ENCODE measurements at places on chromosomes 13 and 19.
A peak's percentile ranks its signal among the peaks of the same experiment; 100 is the strongest.

GRCh38 chr13:90276216-90276615, 1071.3 kb upstream of the MIR17HG start:
- no peak for DNase-seq

- DNase-seq = peak; percentile 92
Observed at GRCh38 chr13:113490496-113491417, at the start of gene DCUN1D2. Gene DCUN1D2, minus strand, starts transcription at chr13:113490711. Its CDS starts 42 bp downstream, at chr13:113490669.

GRCh38 chr13:21872795-21873194, 201.9 kb downstream of the FGF9 start:
- no peak for DNase-seq

GRCh38 chr13:41613984-41614661, 156.8 kb downstream of the RGCC start:
- no peak for DNase-seq

- DNase-seq = peak; percentile 82
Observed at GRCh38 chr19:11560404-11561051, 1.5 kb upstream of the ELOF1 start.

DNA sequence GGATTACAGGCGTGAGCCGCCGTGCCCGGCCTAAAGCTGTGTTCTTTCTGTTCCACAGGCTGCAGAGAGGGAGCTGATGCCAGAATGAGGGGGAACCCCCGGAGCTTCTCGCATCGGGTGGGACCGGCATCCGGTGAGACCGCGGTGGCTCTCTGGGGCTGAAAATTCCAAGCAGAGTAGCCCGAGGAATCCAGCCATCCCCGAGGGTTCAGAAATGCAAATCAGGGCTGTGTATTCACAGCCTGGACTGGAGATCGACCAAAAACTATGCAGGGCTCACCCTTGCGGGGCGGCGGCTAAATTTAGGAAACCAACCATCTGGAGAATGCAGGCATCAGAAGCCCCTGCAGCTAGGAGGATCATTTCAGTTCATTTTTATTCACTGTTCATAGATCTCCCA, 99.2 kb downstream of the GNG7 start:
- DNase-seq = peak; percentile 92

- DNase-seq = no peak
Observed at GRCh38 chr19:17577457-17578097, 22.1 kb downstream of the COLGALT1 start.

- no peak for DNase-seq
Observed at GRCh38 chr13:111668451-111668850, 348.0 kb downstream of the TEX29 start.

GRCh38 chr13:76231522-76232167, 595.5 kb downstream of the LMO7 start:
- no peak for DNase-seq

DNA sequence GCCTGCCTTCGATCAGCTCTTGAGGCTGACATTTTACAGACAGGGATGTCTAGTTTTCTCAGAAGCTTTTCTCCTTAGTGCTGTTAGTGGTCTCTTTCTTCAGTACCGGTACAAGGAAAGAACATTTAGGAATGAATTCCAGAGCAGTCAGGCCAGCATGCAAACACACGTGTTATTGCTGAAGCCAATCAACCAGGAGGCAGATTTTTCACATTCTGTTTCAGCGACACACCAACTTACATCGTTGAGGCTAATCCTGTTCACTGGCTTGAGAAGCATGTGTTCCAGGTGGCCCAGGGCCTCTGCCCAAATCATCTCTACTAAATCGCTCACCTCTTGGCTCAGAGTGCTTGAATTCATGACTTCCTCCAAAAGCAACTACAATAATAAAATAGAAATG, 19.2 kb downstream of the PARP4 start:
- no peak for DNase-seq

DNA sequence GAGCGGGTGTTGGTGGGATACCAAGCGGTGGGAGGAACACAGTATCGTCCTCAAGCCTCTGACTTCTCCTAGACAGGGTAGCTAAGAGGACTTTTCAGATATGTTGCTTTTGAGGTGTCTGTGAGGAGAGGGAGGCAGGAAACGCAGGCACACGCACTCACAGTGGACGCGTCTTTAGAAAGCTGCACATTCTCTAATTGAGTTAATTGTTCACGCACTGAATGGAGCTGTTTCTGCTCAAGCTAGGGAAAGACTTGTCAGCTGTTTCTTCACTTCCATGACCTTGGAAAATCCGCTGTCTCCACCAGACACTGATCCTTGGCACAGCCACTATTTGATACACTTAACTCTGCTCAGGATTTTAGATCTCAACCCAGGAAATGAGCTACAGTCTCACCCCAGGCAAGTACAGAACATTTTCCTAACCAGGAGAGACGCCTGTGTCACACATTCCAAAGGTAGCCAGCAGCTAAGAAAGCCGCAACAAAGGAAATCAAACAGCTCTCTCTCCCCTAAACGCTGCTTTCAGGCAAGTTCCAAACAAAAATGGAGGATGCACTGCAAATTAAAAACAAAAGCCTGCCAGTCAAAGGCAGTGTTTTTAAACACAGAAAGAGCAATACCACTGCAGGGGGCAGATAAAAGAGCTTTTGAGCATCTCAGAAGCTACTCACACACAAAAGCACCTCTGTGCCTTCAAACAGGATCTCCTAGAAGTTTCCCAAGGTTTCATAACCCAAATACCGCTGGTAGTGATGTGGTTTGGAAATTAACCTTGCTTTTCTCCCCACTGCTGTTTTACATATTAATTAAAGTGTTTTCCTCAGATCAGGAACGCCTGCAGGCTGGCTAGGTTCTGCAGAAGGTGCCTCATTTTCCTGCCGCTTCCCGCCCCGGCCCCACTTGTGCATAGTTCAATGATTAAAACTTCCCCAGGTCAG, 57.3 kb downstream of the IRS2 start:
- DNase-seq = no peak

- DNase-seq = no peak
Observed at GRCh38 chr13:60986301-60986700, 429.3 kb downstream of the PCDH20 start.

DNA sequence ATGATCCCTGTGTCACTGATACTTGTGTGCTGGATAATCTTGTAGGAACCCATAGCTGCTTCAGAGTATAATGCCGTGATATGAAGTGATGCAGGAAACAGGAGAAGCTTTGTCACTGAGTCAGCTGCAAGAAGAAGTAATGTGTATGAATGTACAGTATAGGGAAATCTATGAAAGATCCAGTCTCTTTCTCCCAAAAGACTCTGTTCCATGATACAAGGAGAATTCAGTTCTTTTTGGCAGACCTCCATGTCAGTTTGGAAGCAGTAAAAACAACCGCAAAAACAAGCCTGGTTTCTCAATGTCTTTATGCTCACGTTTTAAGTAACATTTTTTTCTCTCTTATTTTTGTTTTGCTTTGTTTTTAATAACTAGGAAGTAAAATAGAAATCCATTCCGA, 33.9 kb downstream of the PCDH17 start:
- no peak for DNase-seq

- DNase-seq = no peak
Observed at GRCh38 chr13:65907666-65908525, 1322.2 kb downstream of the PCDH9 start.

DNA sequence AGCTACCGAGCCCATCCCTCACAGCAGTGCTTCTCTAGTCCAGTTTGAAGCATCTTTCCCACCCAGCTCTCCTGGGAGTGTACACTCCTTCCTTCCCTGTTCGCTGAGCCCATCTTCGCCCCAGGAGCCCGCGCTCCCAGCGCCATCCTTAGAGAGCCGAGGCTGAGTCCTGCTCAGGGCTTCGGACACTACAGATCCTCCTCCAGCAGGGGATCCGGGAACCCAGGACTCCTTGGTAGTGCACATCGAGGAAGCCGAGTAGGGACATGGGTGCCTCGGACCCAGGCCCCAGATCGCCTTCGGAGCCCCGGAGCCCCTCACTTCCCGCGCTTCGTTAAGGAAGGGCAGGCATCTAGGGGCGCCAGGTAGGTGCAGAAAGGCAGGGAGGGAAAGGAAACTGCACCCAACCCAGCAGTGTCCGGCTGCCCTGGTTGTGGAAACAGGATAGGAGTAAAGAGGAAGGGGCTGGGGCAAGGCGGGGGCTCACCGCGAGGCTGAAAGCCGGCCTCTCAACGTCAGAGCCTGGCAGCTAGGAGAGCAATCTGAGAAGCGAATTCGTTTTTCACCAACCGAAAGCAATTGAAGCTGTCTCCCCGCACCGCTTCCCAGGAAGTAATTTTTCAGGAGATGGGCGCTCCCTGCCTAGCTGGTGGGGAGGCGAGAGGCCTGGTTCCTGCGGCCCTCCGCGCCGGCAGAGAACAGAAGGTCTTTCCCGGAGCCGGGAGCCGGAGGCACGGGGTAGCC, 1.0 kb downstream of the PDX1 start:
- DNase-seq = no peak

GRCh38 chr13:110520431-110521295, 40.9 kb downstream of the RAB20 start:
- peak; percentile 11 for DNase-seq

DNA sequence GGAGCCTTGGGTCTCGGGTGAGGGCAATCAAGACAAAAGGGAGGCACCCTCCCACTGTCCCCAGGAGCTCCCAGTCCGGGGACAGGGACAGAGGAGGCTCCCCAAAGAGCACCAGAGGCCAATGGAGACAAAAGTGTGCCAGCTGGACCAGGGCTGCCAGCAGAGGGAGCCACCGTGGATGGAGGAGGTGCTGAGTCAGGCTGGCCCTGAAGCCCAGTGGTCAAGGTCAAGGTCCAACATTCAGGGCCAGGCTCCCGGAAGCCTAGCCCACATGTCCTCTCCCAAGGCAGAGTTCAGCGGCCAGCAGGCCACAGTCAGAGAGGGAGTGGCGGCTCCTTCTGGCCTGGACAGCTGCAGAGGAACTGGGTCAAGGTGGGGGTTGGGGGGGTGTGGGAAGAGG, 8.4 kb downstream of the COL5A3 start:
- no peak for DNase-seq

DNA sequence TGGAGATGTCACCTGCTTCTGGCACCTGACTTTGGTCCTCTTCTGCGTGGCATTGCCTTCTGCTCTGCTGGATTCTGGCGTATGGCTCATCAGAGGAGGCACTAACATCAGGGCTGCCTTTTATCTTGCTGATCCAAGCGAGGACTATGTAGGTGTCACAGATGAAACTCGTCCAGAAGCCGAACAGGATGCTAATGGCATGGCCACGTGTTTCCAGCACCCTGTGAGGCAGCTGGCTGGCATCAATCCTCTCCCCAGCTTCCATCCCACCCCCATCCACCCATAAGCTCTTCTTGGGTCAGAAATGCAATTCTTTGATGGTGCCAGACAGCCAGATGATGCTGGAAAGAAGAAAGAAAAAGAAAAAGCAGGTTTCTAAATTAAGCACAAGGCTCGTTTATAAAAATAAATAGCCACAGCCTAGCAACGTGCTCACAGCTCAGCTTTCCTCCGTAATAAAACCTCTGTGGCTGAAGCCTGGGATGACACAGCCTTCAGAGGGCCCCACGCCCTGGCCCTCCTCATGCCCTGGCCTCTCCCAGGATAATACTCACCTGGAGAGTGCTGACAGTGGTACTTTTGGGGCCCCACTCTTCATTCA, 212.9 kb upstream of the SERP2 start:
- DNase-seq = peak; percentile 46

- DNase-seq = no peak
Observed at GRCh38 chr13:102460806-102461205, 59.0 kb upstream of the FGF14 start.

DNA sequence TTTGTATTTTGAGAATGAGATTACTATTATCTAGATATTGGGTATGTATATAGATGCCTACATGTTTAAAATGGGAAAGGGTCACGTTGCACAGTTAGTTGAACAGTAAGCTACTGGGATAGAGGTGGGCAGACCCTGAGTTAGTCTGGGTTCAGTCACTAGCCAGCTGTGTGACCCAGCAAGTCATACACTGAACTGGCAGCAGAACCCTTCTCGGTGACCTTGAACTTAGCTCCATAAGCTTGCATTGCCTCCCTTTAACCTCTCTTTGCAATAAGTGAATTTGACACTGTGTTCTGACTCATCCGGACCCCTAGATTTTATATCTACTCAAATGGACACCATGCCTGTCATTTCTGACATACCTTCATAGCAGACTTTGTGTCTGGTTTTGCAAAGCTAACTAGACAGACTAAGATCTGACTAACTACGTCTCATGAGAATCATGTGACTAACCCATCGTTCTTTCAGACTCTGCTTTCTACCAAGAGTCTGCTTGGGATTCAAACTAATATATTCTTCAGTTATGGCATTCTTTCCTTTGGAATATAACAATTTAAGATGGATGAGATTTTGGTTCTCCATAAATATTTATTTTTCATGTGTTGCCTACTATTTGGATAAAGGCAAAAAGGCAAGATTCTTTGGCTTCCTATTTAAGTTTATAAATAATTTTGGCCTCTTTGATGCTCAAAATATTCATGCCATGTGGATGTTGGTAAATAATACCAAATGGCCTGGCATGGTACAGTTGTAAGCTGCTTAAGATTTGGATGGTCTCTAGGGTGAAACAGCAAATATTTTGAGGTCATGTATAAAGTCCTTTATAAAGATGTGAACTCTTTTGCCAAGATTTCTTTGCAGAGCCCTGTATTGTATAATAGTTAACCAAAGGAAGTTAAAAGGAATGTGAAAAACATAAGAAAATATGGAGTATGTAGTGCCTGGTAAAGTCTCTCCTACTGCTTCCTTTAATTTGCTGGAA, 159.3 kb downstream of the ITGBL1 start:
- no peak for DNase-seq

DNA sequence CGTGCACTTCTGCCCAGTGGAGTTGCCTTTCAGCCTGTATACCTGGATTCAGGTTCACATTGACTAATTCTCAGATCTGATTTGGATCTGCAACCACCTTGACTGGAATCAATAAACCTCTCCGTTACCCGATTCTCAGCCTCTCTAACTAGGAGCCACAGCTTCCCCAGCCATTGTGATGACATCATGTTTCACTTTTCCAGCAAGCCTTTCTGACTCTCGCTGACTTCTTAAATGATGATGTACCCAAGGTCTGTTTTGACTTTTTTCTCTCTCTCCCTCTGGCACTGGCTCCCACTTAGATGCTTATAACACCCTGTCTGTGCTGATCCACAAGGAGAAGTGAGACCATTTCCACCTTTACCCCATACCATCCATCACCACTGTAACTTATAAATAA, 13.5 kb upstream of the FAM124A start:
- DNase-seq = no peak

DNA sequence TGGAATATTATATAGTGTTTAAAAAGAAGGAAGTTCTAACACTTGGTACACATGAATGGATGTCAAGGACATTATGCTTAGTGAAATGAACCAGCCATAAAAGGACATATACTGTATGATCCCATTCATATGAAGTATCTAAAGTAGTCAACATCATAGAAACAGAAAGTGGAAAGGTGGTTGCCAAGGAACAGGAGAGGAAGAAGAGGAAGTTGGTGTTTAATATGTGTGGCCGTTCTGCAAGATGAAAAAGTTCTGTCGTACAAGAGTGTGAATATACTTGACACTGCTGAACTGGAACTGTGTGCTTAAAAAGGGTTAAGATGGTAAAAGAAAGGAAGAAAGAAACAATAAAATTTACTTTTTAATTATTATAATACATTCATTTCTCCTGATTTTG, 33.1 kb upstream of the C1QTNF9 start:
- no peak for DNase-seq
